ENCODE measurements at places on chromosomes 3 and 15. TPM values are rescaled to one million over a fixed set of nuclear protein-coding genes. Genes with fewer than 3 reads are reported as not detected.

Gene B3GALNT1
- total RNA-seq: 5.4 TPM

Gene MITF
- 0.27 TPM for total RNA-seq

Gene GLDN
- total RNA-seq: not detected

Gene MOBP
- not detected for total RNA-seq

Gene AADACL2
- not detected for total RNA-seq

Gene FGD5
- total RNA-seq: not detected

Gene PRTG
- not detected for total RNA-seq

Gene CASR
- total RNA-seq: not detected

Gene FAM81A
- 0.17 TPM for total RNA-seq

Gene LRRC3B
- not detected for total RNA-seq

Gene TCF12
- 86.2 TPM for total RNA-seq

Gene GOLGA8K
- total RNA-seq: 0.61 TPM

Gene GNAI2
- total RNA-seq: 460 TPM

Gene CNTN3
- total RNA-seq: not detected

Gene IL12A
- 1.5 TPM for total RNA-seq

Data from T-helper 1 cell treated with Interleukin-12 subunit alpha and Interleukin-12 subunit beta and Interleukin-4 antibody, amounts not matched to agents 30 ng/mL and 1 ng/mL, for 36 hours (primary cell).